ENCODE measurements at places on chromosomes 4 and X. TPM values are rescaled to one million over a fixed set of nuclear protein-coding genes. Genes with fewer than 3 reads are reported as not detected.

BMP3 gene
- 40.6 TPM for total RNA-seq

ITIH6 gene
- not detected for total RNA-seq

WNK3 gene
- total RNA-seq: 2.2 TPM

SCRG1 gene
- total RNA-seq: 0.30 TPM

ARR3 gene
- total RNA-seq: not detected

SORBS2 gene
- 88.4 TPM for total RNA-seq

Data from tibial nerve (tissue), 4 donors.